ENCODE measurements at places on chromosomes 7 and 10.

DNA sequence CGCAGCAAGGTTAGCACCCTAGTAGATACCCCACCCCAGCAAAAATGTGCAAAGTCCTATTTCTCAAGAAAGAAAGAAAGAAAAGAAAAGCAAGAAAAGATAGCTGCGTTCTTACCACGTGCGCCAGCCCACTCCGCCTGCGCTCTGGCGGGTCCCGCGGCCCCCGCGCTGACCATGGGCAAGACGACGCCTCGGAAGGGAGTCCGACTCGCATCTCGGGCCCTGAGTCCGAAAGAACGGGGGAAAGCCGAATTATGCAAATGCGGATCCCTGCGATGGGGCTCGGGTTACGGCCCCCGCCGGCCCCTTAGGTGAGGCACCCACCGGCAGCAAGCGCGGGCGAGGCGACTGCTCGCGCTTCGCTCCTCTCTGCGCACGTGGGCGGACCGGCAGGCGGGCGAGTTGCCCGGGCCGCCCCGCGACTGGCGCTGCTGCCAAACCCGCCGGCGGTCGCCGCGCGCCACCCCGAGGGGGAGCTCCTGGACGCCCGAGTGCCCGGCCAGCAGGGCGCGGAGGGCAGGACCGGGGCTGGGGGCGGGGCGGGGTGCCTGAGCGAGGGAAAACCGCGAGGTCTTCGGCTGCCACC, 2.4 kb upstream of the EGR2 start:
- no peaks in the 10 kb centered on the region for H3K4me1 ChIP-seq
- peaks cover 28% of the 10 kb centered on the region for H3K27me3 ChIP-seq
- peak overlapping the region; percentile 70 for H3K4me3 ChIP-seq
- DNase-seq, result no peak
- H3K27ac ChIP-seq, result no peak overlapping the region
- H3K36me3 ChIP-seq, result peaks cover 2% of the 10 kb centered on the region

DNA sequence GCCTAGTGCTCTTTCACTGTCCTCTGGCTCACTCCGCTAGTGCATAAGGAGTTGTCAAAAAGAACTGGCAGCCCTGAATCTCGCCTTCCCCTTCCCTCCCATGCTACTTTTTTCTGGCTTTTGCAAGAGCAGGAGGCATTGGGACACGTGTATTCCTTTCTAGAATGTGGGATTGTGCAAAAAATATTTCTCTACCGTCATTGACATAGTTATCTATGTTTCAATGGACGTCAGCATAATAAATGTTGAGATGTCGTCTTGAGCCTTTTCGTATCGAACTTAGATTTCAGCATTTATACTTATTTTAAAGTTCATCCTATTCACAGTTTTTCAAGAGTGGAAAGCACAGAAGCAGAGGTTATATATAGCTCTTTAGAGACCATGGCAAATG, 727 bp downstream of the ING3 start:
- H3K4me1 ChIP-seq, result no peaks in the 10 kb centered on the region
- H3K4me3 ChIP-seq, result peak overlapping the region; percentile 70
- peaks cover 27% of the 10 kb centered on the region for H3K36me3 ChIP-seq
- H3K27me3 ChIP-seq, result no peaks in the 10 kb centered on the region
- peak overlapping the region; percentile 95 for H3K27ac ChIP-seq

GRCh38 chr7:92028226-92028625, 87.6 kb downstream of the AKAP9 start:
- DNase-seq, result no peak
- H3K36me3 ChIP-seq, result peaks cover 62% of the 10 kb centered on the region
- no peak overlapping the region for H3K27ac ChIP-seq
- H3K27me3 ChIP-seq, result no peaks in the 10 kb centered on the region
- no peak overlapping the region for H3K4me3 ChIP-seq

GRCh38 chr10:124025660-124026588, 67.5 kb downstream of the CHST15 start:
- H3K36me3 ChIP-seq, result no peaks in the 10 kb centered on the region
- H3K4me3 ChIP-seq, result no peak overlapping the region
- H3K27me3 ChIP-seq, result no peaks in the 10 kb centered on the region
- H3K27ac ChIP-seq, result peak overlapping the region; percentile 61

DNA sequence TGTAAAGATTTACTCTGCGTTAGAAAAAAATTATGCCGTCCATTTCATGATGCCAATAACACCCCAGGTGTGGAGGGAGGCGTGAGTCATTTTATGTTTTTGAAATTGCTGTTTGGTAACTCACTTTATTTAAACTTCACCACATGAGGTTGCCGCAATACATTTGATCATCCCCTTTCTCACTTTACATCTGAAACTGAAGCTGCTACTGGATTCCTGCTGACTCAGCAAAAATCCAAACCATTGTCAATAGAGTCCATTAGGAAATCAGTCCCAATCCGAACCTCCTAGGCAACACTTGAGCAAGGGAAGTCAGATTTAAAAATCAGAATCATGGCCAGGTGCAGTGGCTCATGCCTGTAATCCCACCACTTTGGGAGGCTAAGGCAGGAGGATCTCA, 136.6 kb upstream of the SVIL start:
- no peak for DNase-seq
- H3K36me3 ChIP-seq, result no peaks in the 10 kb centered on the region
- no peak overlapping the region for H3K4me3 ChIP-seq
- H3K27me3 ChIP-seq, result no peaks in the 10 kb centered on the region
- H3K27ac ChIP-seq, result no peak overlapping the region
- no peaks in the 10 kb centered on the region for H3K4me1 ChIP-seq

- no peak for DNase-seq
- H3K36me3 ChIP-seq, result no peaks in the 10 kb centered on the region
- no peaks in the 10 kb centered on the region for H3K27me3 ChIP-seq
Measured at GRCh38 chr7:148434181-148434757, 156.3 kb upstream of the C7orf33 start.

DNA sequence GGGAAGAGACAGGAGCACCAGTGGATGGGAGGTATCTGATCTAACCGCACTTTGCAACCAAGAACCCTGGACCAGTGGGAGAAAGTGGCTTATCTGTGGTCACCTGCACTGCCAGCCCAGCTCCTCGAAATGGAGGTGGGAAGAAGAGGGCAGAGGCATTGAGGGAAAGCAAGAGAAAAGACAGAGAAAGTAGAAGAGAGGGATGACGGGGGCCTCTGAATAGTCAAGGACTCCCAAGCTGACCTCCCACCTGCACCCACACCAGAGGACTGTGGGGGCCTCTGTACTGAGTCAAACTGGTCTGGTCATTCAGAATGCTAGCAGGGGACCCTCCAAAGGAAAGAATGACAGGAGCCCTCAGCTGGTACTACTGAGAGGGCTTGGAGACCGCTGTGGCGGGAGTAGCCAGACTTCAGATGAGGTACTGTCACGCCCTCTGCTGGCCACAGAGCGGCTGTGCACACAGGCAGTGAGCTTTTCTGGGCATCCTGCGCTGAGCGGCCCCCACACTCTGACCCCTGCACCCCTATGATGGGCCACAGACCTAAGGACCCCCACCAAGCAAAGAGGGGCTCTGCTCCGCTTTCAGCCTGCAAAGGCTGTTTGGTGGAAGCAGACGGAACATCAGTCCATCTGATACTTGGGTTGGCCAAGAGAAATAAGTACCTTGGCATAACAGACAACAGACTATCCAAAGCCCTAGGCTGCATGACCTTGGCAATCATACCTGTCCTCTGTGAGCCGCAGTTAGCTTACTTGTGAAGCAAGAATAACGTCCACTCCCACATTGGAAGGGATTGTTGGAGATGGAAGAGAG, 112.9 kb downstream of the COL13A1 start:
- H3K27me3 ChIP-seq, result no peaks in the 10 kb centered on the region
- H3K4me1 ChIP-seq, result peaks cover 55% of the 10 kb centered on the region
- H3K27ac ChIP-seq, result no peak overlapping the region
- no peak overlapping the region for H3K4me3 ChIP-seq
- DNase-seq, result peak; percentile 87
- no peaks in the 10 kb centered on the region for H3K36me3 ChIP-seq

DNA sequence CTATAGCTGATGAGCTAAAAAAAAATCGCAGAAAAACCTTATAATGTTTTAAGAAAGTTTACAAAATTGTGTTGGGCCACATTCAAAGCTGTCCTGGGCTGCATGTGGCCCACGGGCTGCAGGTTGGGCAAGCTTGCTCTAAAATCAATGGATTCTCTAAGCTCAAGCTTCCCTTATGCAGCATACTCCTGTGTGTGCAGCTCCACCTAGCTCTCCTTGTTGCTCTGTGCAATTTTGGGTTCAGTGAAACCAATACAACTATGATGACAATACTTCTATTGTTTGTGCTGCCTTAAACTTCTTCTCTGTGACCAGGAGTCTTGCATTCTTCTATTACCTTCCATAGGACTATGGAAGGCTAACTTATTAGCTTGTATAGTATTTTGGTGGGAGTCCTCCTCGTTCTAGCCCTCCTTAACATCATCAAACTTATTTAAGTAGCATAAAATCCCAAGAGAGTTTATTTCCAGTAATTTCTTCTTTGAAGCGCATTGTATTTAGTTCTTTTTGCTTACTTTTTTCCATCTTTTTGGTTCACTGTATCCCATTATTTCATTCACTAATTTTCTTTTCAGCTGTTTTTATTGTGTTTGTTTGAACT, 170.9 kb upstream of the SMIM30 start:
- no peak overlapping the region for H3K27ac ChIP-seq
- H3K36me3 ChIP-seq, result no peaks in the 10 kb centered on the region
- H3K27me3 ChIP-seq, result no peaks in the 10 kb centered on the region
- no peaks in the 10 kb centered on the region for H3K4me1 ChIP-seq
- no peak overlapping the region for H3K4me3 ChIP-seq

DNA sequence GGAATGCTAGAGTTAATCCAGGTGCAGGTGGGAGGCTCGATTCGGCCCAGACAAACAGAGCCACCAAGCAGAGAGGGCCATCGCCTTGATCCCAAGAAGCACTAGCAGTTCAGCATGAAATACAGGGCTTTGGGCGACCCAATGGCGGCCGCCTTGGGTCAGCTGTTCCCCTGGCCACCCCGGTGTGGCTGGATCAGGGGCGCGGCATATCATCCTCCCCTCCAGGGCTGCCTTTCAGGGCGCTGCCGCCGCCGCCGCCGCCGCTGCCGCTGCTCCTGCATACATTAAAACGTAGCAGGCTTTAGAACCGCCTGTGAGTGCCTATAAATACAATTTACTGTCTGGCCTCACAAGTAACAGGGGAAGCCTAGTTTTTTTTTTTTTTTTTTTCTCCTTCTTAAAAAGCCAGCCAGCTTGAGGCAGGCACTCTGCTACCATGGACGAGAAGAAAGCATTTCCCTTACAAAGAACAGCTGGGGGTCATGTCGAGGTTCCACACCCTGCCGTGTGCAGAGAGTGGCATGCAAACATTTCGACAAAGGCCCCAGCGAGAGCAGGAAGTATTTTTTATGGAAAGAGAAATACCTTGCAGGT, 57.7 kb upstream of the EFCAB10 start:
- H3K27me3 ChIP-seq, result no peaks in the 10 kb centered on the region
- no peak overlapping the region for H3K4me3 ChIP-seq
- H3K27ac ChIP-seq, result no peak overlapping the region
- H3K4me1 ChIP-seq, result no peaks in the 10 kb centered on the region

GRCh38 chr7:4198301-4198700, 483.8 kb upstream of the FOXK1 start:
- no peaks in the 10 kb centered on the region for H3K36me3 ChIP-seq
- no peaks in the 10 kb centered on the region for H3K27me3 ChIP-seq
- H3K4me3 ChIP-seq, result no peak overlapping the region

DNA sequence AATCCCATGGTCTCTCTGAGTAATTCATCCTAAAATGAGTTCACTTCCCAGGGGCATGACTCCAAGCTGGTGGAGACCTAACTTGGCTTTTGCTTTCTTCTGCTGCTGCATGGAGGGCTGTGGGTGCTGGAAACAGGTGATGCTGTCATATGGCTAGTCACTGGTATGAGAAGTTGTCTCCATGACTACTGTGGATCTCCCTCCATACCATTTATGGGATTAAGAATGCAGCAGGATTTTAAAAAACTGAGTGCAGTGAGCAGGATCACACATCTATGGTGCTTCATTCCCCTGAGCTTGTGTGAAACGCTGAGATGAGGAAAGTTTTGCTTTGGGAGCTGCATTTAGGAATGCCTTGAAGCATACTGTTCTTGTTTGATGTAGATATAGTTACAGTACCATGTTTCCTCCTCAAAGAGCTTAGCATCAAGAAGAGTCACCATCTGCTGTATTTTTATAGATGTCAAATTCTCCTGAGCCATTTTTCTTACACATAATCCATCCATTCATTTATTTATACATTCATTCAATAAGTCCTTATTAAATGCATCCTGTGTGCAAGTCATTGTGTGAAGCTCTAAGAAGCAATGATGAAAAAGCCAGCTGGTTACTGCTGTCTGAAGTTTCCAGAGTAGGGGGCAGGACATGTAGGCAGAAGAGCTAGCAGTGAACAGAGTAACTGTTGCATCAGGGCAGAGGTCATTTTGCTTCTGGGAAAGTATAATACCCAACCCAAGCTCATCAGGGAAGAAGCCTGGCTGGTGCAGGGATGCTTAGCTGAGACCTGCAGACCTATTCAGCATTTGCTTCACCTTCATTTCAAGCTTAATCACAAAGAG, 534.8 kb downstream of the AUTS2 start:
- peaks cover 21% of the 10 kb centered on the region for H3K4me1 ChIP-seq
- H3K27ac ChIP-seq, result no peak overlapping the region
- DNase-seq, result no peak

DNA sequence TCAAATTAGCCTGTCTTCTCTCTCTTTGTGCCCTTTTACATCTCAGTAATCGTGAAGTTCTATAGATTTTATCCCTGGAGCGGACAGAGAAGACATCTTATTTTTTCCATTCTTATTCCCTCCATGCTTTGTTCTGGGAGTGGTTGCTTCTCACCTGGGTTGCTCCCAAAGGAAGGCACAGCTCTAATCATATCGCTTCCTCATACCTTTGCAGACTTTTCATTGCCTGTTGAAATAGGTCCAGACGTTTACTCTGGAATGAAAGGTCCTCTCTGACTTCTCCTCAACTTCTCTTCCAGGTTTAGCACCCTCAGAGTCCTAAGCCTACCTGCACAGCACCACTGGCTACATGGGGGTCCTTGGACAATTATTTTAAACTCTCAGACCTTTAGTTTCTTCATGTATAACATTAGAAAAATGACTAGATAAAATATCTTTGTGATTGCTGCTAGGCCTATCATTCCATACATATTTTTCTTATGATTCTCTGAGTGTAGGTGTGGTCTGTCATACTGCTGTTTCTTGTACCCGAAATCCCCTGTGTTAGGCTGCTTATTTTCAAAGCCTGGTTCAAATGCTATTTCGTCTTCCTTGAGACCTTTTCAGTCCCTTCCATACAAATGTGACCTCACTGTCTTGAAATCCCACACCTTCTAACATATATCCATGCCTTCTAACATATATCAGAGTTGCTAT, 418.1 kb downstream of the GFRA1 start:
- no peak overlapping the region for H3K4me3 ChIP-seq
- no peaks in the 10 kb centered on the region for H3K36me3 ChIP-seq
- no peaks in the 10 kb centered on the region for H3K4me1 ChIP-seq
- H3K27me3 ChIP-seq, result no peaks in the 10 kb centered on the region
- H3K27ac ChIP-seq, result no peak overlapping the region

DNA sequence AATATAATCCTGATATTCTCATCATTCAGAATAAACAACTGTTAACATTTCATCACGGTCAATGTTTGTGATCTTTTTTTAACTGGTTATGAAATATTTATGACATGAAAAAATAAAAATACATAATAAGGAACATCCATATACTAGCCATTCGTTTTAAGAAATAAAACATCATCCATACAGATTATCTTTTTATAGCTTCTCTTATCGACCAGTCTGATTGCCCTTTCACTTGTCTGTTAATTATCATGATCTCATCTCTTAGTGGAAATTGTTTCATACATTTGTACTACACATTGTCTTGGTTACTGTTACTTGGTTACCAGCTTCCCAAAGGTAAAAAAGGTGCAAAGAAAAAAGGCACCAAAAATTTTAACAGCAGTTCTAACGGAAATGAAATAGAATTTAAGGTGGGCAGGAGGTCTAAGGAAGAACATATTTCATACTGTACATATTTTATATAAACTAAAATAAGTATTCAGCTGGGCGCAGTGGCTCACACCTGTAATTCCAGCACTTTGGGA, 8.4 kb downstream of the ARHGAP21 start:
- H3K4me3 ChIP-seq, result no peak overlapping the region
- H3K27me3 ChIP-seq, result no peaks in the 10 kb centered on the region
- DNase-seq, result no peak
- no peaks in the 10 kb centered on the region for H3K36me3 ChIP-seq
